ENCODE measurements at places on chromosomes 16 and 17.

DNA sequence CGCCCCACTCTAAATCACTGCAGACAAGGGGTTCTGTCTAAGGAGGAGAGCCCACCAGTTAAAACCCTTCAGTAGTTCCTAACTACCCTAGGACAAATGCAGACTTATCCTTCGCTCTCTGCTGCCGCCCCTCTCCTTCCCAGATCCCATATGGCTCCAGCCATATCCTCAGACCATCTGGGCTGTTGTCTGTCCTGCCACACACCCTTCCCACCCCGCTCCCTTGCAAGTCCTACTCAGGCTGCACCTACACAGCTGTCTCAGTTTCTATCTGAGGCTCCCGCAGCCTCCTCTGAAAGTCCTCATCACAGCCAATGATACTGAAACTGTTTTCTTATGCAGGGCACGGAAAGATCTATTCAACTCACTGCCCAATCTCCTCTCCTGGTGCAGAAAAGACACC lies 720 bp upstream of the BCKDK start:
- DNase-seq: no peak

- DNase-seq: no peak
Measured at GRCh38 chr16:85746460-85747215, 4.3 kb downstream of the C16orf74 start.

GRCh38 chr17:17533901-17534441 lies 37.8 kb upstream of the RASD1 start:
- no peak for DNase-seq

GRCh38 chr16:62921904-62922303 lies 885.7 kb upstream of the CDH8 start:
- no peak for DNase-seq

DNA sequence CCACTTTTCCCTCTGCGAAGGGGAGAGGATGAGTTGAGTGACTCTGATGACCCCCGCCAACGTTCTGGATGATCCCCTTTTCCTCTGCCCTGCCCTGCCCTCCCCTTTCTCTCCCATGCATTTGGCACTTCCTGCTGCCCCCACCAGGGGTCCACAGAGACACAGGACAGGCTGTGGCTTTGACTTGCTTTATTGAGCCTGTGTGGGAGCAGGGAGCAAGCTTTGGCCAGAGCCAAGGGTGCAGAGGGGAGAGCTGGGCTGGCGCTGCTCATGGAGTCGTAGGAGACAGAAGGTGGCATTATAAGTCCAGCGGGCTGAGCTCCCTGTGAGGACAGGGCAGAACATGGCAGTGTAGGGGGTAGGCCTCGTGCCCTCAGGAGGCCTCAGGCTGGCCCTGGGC lies 1.6 kb downstream of the PPY start:
- DNase-seq: no peak

- DNase-seq: no peak
Measured at GRCh38 chr17:59751955-59752413, 44.5 kb downstream of the VMP1 start.

DNA sequence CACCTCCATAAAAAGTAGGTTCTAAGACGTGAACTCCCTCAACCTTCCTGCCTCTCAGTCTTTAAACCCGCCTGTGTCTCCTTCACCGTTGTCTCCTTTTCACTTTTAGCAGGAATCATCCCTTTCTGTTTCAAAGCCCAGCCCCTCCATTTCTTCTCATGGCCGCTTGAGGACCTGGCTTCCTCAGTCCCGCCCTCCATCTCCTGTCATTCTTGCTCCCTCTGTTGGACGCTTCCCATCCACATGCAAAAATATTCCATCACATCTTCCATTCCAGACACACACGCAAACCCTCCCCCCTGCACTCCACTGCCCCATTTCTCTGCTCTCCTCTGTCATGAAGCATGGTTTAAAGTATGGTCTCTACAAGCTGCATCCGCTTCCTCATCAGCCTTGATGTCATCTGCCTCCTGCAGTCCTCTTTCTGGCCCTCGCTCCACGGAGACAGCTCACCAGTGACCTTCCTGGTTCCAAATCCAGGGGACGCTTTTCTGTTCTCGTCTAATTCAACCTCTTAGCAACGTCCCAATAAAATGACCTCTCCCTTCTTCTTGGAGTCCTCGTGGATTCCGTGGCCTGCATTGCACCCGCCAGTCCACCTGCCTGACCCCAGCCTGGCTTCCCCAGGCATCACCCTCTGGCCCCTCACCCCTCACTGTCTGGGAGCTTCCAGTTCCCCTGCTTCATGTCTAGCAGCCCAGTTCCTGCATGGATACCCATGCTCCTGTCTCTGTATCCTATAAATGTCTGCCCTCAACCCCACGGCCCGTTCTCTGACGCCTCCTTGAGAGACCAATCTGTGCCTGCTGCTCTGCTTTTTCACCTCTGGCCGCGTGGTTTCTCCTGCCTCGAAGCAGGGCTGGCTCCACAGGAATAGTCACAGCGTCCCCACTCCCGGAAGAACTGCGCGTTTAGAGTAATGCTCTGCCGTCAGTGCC lies 26.2 kb downstream of the ANKRD40 start:
- no peak for DNase-seq

- DNase-seq: peak; percentile 56
Measured at GRCh38 chr16:25257470-25257955, at the start of gene ZKSCAN2. Gene ZKSCAN2 (minus strand): TSS chr16:25257845. CDS start chr16:25257127, 718 bp downstream.

DNA sequence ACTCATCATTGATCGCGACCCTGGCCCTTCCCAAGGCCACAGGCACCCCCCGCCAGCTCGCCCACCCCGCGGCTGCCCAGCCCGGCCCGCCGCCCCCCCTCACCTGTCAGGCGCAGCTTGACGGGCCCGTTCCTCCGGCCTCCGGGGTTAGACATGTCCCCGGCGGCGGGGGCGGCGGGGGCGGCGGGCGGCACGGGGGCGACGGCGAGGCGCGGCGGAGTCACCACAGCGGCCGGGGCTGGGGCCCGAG lies 456 bp downstream of the SMURF2 start:
- no peak for DNase-seq

- no peak for DNase-seq
Measured at GRCh38 chr17:8725881-8726876, 18.5 kb downstream of the CCDC42 start.

DNA sequence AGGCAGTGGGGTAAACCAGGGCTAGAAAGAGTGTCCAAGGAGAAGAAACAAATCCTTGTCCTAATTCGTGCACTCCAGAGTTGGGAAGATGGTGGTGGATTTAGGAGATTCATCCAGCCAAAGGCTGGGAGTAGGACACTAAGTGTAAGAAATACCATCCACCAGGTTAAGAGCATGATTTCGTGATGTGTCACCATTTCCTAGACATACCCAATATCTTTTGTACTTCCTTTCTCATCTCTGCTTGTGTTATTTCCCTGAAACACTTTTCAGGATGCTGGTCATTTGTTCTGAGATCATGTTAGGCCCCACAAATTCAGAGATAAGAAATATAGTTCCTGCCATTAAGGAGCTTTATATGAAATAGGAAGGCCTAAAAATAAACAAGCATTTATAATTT lies 106.3 kb upstream of the HLF start:
- DNase-seq: no peak
